ENCODE measurements at places on chromosomes 5 and 9.

DNA sequence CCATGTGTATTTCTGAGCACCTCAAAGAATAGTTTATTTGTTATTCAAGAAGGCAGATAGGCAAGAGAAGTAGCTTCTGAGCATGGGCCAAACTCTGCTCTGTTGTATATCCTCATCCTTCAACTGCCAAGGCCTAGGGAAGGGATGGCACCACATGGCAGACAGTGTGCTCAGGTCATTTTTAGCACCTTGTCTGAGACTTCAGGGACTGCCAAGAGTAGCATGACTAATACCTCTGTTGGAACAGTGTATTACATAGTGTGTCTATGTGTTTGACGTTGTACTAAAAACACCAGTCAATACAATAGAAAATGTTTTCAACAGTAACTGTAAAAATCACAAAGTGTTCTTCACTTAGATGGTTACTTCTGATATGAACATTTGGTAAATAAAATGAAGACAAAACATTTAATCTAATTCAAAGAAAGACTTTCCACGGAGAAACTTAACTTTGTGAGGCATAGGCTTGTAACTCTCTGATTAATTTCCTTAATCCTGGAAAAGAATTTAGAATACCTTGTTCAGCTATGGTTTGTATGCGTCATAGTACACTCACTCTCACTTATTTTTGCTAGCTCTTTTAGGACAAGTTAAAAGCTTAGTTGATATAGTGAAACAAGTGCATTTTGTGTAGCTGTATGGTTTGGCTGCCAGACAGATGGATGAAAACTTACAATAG is 318.4 kb upstream of the RIOK2 start:
- DNase-seq, result no peak

DNA sequence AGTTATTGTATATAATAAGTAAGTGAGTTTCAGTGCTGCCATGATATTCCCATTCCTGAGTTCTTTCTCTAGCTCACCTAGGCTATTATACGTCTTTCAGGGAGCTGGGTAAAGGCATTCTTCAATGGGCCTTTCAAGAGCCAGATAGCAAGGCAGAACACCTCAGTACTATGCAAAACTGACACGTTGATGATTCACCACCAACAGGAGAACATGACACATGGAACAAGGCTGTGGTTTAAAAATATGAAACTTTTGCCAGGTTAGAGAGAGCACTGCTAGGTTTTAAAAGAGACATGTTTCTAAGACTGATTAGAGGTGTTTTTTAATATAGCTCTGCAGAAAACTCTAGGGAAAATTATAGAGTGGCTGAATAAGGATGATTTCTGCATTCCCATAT is 95.9 kb downstream of the UGCG start:
- DNase-seq, result no peak

DNA sequence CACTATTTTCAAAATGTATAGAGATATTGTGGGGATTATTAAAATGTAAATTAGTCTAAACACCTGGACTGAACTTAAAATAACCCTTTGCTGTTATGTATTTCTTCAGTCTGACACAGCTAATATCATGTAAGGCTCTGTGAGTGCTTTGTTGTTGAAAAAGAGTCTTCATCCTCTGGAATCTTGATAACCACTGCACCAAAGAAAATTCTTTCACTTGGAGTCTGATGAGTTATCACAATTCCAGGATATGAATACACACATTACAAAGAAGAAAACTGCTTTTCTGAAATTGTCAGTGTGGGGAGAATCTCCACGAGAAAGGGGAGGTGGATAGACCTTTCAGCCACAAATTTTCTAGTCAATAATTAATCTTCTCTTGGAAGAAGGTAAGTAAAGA is 42.3 kb upstream of the TARS1 start:
- DNase-seq, result no peak

DNA sequence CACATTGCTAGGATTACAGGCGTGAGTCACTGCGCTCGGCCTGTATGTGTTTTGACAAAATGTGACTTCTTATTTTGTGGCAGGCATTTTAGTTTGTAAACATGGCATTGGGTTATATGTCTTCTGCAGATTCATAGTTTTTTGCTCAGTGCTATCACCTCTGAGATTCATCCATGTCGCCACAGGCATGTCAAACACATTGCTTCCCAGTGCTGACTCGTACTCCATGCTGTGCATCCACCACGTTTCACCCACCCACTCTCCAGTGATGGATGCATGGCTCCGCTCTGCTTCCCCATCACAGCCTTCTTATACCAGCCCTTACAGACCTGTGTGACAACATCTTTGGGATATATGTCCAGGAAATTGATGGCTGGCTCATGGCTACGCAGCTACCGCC is 158.8 kb downstream of the GAS1 start:
- DNase-seq, result no peak

GRCh38 chr5:143678148-143678905 is 133.6 kb upstream of the HMHB1 start:
- no peak for DNase-seq

DNA sequence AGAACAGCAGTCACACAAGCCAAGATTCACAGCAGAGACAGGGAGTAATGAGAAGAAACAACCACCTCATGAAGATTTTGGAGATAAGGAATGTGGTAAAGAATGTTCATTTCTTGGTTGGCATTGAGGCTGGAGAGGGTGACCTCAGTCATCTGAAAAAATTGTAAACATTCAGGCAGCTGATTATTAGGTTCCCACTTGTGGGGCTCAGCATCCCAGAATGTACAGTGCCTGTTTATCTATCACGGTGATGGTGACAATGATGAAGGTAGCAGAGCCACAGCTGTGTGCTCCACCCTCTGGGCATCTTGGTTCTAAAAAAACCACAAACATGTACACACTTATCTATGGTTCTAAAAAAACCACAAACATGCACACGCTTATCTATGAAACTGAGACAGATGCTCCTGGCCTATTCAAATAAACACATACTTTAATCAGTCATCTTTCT is 143.9 kb upstream of the MOCS2 start:
- no peak for DNase-seq

- no peak for DNase-seq
Measured at GRCh38 chr5:98110282-98110691, 663.2 kb upstream of the RGMB start.

GRCh38 chr5:116613445-116613844 is 38.8 kb upstream of the SEMA6A start:
- DNase-seq, result no peak

- DNase-seq, result no peak
Measured at GRCh38 chr9:107029146-107029545, 166.2 kb downstream of the ZNF462 start.

GRCh38 chr9:116078640-116079039 is 75.0 kb upstream of the PAPPA start:
- no peak for DNase-seq

- no peak for DNase-seq
Measured at GRCh38 chr5:38316544-38317224, 58.3 kb downstream of the EGFLAM start.

DNA sequence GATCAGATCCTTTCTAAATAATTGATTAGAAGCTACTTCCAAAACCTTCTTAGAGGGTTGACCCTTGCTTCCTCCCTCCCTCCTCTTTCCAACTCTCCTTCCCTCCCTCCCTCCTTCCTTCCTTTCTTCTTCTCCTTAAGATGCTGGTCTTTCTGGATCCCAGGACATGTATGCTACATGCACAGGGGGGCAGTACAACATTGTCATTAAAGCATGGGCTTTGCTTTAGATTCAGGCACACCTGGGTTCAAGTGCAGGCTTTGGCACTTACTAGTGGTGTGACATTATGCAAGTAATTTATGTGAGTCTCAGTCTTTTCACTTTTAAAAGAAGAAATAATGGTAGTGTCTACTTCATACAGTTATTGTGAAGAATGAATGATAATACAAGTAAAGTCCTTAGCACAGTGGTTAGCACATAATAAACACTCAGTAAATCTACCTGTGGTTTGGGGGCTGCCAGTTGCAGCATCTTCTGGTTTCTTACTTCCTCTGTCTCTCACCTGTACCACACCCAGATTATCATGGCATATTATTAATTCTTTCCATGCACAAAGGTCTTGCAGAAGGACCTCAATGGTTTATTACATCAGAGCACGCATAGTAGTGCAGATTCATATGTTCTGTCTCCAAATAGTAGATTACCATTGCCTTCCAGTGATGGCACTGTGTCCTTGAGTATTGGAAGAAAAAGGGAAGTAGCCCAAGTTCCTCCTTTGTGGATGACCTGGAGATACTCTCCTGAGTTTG is 154.1 kb downstream of the ARHGAP26 start:
- no peak for DNase-seq

DNA sequence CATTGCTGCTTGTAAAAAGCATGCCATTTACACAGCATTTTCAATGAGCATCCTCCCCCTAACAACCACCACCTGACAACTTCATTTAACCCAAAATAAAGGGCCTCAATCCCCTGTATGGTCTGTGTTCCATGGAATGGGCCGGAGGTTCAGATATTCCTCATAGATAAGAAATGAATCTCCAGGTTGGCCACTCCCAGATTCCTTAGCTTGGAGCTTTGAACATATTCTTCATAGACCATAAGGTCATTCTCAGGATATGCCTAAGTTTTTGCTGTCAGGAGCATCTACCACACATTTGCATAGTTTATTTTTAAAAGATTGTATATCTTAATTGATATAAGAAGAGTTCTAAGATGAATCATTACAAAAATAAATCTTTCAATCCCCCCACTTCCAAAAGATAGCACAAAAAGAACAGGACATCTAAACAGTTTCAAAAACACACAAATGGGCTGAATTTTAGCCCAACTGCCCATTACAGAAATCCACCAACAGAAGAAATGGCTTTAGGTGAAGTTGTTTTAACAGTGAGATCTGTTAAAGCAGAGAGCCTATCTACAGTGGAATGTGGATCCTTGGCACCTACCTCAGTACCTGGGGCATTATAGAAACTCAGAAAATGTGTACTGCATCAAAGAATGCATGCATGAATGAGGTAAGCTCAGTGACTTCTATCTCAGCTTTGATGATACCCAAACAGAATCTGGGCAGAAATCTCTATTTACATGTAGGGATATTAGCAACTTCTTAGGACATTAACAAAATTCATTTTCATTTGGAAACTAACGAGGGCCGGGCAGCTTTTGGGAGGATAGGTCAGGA is 179.8 kb downstream of the SEC61B start:
- DNase-seq, result no peak

GRCh38 chr9:91436841-91437240 is 13.2 kb upstream of the NFIL3 start:
- DNase-seq, result no peak

DNA sequence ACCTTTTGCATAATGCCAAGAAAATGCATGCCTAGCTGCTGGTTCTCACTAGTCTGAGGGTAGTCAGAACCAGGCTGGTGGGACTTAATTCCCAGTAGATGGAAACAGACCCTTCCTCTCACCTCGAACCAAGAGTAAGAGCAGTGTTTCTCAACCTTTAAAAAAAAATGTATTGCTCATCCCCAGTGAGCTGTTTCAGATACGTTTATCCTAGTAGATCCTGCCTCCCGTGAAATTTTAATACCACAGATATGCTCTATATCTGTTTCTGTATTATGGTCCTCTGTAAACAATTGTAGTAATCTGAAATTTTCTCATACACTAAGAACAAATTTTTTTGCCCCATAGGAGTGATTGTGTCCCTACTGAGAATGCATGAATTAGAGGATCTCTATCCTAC is 86.2 kb downstream of the TEK start:
- DNase-seq, result no peak

- DNase-seq, result no peak
Measured at GRCh38 chr9:136327304-136327974, at the start of gene GPSM1. Gene GPSM1 (plus strand): TSS chr9:136327539. CDS start chr9:136327696, 157 bp downstream.

- DNase-seq, result no peak
Measured at GRCh38 chr5:113806904-113807303, 293.4 kb downstream of the YTHDC2 start.

DNA sequence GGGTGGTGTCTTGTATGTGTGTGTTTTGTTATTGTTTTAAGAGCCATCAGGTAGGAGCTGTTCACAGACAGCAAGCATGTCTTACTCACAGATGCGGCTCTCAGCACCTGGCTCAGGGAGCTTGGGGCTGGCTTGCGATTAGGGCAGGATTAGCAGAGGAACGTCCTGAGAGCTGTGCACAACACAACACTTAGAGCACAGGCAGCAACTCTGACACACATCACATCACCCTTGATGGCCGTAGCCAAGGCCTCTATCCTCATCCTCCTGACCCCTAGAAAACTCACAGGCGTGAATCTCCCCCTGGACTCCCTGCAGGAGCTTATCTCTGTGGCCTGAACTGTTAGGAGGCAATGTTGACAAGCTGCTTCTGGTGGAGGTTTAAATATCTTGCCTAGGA is 7.1 kb upstream of the IL17B start:
- no peak for DNase-seq

DNA sequence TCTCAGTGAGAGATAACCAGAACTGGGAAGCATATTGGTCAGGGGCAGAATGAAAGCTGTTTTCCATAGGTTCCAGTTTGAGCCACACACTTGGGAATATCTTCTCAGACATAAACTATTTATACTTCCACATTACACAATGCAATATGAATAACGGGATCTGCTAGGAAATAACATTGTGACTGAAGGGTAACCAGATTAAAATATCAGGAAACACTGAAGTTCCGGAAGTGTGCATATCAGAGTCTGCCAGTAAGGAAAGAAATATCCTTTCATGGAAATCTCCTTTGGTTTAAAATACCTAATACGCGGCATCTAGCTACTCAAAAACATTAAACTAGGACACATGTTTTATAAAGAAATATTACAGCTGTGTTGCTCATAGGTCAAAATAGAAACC is 56.3 kb downstream of the ST8SIA4 start:
- no peak for DNase-seq

- no peak for DNase-seq
Measured at GRCh38 chr5:7453947-7454346, 58.0 kb downstream of the ADCY2 start.

- DNase-seq, result no peak
Measured at GRCh38 chr5:89397096-89397495, 514.1 kb upstream of the MEF2C start.

GRCh38 chr5:54397420-54397819 is 58.1 kb upstream of the HSPB3 start:
- DNase-seq, result no peak

GRCh38 chr5:38639377-38640358 is 83.2 kb upstream of the LIFR start:
- DNase-seq, result no peak

DNA sequence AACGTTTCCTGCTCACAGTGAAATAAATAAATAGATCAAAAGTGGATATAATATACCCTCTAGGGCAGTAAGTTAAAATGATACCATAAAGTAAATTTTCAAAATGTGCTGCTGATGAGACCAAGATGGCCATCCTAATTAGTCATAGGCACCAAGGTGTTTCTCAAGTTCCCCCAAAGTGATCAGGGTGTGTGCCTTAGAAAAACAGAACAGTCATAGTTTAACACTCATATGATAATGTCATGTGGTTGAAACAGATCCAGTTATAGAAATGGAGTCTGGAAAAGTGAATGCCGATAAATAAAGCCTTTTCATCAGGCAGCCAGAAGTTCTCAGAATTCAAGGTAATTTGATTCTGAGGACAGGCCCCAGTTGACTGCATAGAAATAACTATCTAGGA is 161.5 kb upstream of the CDKN2B start:
- no peak for DNase-seq

- DNase-seq, result no peak
Measured at GRCh38 chr9:104805441-104805840, 41.5 kb downstream of the NIPSNAP3B start.

GRCh38 chr5:151156507-151157420 is 815 bp downstream of the ANXA6 start:
- DNase-seq, result no peak

All from stimulated activated CD4-positive, alpha-beta T cell treated with anti-CD3 and anti-CD28 coated beads, Interleukin-12 subunit alpha, Interleukin-12 subunit beta, amount 100 ng/mL, for 48 hours (primary cell).